ENCODE measurements at places on chromosomes 6 and 20.

DNA sequence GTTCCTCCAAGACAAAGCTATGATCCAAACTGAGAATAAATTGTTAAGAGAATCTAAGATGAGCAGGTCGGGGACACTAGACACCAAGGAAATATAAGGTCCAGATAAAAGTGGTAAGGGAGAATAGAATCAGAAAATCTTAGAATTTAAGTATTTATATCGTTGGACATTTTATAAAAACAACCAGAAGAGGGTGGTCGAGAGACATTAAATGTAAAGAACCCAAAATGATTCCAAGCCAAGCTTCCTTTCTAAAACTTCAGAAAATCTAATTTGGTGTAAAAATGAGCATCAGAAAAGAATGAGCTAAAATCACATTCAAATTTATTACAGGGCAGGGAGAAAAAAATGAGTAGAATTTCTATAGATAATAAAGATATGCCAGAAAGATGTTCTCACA lies 97.8 kb upstream of the OGFRL1 start:
- no peak for DNase-seq

GRCh38 chr20:8646716-8647115 lies 422.2 kb upstream of the PLCB4 start:
- DNase-seq = no peak

- DNase-seq = no peak
These were observed 28.1 kb upstream of the SOX4 start for GRCh38 chr6:21565431-21565830.

DNA sequence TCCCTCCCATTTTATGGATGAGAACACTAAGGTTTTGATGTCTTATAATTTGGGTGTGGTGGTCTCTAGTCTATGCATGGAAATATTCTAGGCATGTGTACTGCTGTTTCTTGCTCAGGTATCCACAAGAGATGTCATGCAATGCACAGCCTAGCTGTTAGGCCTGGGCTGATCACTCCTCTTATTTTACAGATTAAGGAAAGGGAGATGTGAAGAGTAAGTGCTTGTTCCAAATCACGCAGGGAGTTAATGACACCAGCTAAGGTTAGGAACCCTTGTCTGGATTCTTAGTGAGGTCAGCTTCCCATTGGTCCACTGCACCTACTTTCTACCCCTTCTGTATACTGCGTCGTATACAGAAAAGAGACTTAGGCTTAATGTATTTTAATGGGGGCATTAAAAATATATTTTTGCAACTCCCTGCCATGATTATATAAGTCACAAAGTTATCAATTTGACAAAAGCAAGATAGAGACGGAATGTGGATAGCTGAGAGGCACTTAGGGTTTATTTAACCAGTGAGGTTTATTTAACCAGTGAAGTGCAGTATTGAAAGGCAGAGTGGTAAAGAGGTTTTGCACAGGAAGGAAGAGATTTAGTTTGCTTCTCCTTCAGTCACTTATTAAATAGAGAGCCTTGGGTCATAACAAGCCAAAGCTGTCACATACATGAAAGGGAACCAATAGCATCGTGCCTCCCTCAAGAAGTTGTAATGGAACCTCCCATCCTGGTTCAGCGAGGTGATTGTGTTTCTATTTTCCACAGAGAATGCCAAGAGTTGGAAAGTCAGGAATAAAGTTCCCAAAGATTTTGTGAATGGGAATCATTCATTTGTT lies 95.0 kb upstream of the FAM184A start:
- DNase-seq = no peak

GRCh38 chr6:158969148-158969547 lies 30.9 kb downstream of the RSPH3 start:
- DNase-seq = no peak

DNA sequence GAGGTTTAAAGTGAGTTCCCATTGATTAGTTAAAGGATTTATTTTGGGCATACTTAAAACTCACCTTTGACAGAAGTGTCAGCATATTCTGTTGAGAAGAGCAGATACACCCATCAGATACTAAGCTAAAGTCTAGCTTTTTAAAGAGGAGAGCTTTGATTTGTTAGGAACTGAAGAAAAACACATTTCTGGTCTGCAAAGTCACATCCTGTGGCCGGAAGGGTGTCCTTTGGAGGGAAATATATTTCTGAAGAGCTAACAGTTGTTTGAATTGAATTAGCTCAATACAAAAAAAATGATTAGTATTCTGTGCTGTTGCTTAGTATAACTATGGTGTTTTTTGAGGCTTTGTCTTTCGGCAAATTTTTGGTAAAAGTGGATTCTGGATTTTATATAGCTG lies 302.7 kb downstream of the RFPL4B start:
- no peak for DNase-seq

GRCh38 chr6:169263836-169264608 lies 10.4 kb upstream of the THBS2 start:
- no peak for DNase-seq

DNA sequence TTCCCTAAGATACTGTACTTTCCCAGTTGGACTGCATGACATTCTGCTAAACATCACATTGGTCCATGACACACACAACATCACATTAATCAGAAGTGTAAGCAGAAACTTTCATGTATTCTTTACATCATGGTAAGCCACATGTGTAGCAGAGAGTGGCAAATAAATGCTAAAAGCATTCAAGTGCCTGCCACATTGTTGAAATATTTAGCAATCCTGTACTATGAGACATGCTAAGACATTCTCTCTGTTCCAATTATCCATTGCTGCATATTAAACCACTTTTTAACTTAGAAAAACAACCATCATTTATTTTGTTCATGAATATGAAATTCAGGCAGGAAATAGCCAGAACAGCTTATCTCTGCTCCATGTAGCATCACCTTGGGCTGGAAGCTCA lies 207.7 kb upstream of the GJE1 start:
- no peak for DNase-seq

- DNase-seq = no peak
These were observed 66.4 kb downstream of the STX11 start for GRCh38 chr6:144216668-144217218.

- DNase-seq = no peak
These were observed 27.8 kb upstream of the PKHD1 start for GRCh38 chr6:52115145-52115741.

GRCh38 chr6:106677282-106677681 lies 47.9 kb downstream of the QRSL1 start:
- no peak for DNase-seq

- no peak for DNase-seq
These were observed 192.5 kb upstream of the RREB1 start for GRCh38 chr6:6915219-6915618.

DNA sequence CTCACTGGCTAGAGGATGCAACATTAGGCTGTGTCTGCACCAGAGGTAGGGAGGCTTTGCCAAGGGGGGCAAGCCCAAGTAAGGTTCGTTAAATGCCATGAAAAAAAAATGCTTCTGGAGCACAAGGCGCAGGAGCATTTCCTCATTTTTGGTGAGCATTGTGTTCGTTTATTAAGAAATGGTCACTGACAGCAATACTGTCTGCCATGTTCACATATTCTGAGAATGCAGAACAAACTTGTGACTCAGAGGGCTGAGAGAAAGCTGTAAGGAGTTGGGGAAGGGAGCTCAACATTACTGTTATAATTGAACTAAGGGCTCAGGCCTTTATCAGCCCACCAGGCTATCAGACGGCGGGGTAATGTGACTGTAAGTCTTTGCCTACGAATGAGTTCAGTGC lies 465.4 kb upstream of the BTBD3 start:
- DNase-seq = no peak

- no peak for DNase-seq
These were observed 82.6 kb downstream of the INSM1 start for GRCh38 chr20:20450521-20450920.

- no peak for DNase-seq
These were observed 197.4 kb upstream of the POU3F2 start for GRCh38 chr6:98636941-98637340.

GRCh38 chr6:10617008-10617696 lies 77.3 kb downstream of the C6orf52 start:
- DNase-seq = no peak

GRCh38 chr20:42276718-42277602 lies 658.8 kb upstream of the CHD6 start:
- no peak for DNase-seq

GRCh38 chr6:95439741-95440140 lies 137.6 kb upstream of the MANEA start:
- DNase-seq = no peak

DNA sequence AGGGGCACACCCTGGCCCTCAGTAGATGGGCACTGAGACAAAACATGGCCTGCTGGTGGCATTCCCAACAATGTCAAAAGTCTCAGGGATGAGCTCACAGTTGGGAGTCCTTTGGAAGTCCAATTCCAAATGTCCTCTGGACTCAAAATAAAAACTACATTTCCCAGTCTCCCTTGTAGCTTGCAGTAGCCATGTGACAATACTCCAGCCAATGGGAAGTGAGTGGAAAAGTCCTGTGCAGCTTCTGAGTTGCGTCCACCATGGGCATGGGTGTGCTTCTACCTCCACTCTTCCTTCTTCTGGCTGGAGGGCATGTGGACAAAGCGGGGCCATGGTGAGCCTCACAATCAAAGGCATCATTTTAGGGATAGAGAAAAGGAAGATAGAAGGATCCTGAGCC lies 5.8 kb upstream of the ADAM33 start:
- DNase-seq = no peak

DNA sequence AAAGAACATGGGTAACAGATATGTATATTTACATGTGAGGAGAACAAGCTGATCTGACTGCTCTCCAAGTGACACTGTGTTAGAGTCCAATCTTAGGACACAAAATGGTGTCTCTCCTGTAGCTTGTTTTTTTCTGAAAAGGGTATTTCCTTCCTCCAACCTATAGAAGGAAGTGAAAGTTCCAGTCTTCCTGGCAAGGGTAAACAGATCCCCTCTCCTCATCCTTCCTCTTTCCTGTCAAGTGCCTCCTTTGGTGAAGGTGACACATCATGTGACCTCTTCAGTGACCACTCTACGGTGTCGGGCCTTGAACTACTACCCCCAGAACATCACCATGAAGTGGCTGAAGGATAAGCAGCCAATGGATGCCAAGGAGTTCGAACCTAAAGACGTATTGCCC lies 5.2 kb downstream of the HFE start:
- no peak for DNase-seq

GRCh38 chr6:163996491-163996890 lies 582.0 kb downstream of the QKI start:
- DNase-seq = no peak

DNA sequence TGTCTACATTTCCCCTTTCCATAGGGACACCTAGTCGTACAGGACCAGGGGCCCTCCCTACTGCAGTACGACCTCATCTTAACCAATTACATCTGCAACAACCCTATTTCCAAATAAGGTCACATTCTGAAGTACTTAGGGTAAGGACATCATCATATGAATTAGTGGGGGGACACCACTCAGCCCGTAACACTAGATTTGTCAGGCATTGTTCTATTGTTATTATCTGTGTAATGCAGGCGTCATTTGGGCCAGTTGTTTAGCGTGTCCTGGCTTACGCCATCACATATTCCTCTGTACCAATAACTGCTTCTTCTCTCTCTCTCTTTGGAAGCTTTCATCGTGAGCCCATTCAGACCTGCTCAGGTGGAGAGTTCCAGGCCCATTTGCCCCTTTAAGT lies 89.3 kb downstream of the CAP2 start:
- DNase-seq = no peak

Measured in stimulated activated CD8-positive, alpha-beta memory T cell treated with anti-CD3 and anti-CD28 coated beads, Interleukin-4, amount 100 ng/mL, for 1 hour (primary cell).